ENCODE measurements at places on chromosomes 4 and X.

GRCh38 chr4:581181-581580, 5.1 kb upstream of the TMEM271 start:
- no peak for DNase-seq

DNA sequence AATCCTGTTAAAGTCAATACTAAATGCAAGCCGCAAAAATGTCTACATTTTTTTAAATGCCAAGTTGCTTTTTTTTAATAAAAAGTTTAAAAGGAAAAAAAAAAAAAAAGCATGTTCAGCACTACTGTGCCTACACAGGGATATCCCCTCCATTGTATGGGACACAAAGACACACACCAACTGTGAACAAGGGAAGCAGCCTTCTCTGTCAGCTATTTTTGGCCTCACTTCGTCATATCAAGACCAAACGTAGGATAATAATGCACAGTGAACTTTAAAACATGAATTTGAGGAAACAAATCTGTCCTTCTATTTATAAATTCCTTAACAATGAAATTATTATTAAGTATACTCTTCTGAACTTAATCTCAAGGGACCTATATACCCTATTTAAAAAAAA, 4.4 kb downstream of the FBXW7 start:
- no peak for DNase-seq

DNA sequence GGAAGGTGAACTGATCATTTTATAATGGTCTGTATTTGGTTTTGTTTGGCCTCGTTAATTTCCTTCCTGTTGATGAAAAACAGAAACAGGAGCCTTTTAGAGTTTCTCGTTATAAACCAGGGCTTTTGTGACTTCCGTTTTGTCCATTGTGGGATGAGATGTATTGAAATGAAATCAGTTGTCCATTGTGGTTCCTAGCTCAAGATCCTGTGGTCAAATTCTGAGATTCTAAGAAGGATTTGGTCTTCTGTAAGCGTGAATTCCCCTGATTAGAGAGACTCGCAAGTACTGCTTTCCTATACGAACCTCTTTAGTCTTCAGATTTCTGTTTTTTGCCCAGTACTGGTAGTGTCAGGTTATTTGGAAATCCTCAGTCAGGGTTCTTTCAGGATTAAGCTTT, 101.7 kb downstream of the RAPGEF2 start:
- no peak for DNase-seq

GRCh38 chrX:39619182-39620009, 478.4 kb downstream of the BCOR start:
- no peak for DNase-seq

GRCh38 chr4:121273191-121273590, 107.6 kb downstream of the QRFPR start:
- DNase-seq: no peak

DNA sequence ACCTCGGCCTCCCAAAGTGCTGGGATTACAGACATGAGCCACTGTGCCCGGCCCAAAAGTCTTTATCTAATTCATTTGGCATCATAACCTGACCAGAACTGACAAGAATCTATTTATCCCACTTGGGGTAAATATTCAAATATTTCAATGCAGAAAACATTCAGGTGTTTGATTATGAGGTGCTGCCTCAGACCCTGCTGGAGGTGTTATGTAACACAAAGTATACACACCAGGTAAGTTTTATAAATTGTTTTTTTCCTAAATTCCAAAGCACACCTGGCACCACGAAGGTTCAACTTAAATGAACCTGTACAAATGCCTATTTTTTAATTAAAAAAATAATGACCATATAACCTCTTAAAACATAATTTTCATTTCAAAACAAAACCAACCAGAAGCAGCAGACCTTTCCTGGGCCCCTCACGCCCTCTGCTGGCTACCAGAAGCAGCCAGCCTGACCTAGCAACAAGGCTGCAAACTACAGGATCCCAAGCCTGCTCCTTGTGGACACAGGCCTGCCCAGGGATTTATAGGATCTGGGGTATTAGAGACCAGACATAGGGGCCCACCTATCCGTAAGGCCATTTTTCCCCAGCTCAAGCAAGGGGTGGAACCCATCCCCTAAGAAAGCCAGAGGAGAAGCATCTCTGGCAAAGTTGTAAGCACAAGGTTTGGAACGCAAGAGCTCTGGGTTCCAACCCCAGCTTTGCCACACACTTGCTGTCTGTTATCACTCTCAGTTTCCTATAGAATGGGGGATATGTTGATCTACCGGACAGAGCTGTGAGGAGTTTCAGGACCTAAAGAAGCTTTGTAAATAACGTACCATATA, 11.7 kb downstream of the OTUD5 start:
- no peak for DNase-seq

DNA sequence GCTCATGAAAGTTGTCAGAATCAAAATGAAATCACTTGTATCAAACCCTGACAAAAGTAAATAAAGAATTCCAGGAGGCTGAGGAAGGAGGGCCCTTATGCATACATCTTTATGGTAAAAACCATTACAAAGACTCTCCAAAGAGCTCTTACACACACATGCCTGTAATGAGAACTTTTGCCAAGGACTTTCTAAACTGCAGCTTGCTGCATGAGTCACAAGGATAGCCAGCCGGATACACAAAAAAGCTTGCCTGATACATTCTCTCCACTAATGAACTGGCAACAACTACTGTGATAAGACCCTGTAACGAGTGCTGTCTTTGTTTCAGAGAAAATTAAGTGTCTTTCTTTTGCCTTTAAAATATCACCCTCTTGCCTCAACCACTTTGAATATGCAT, 618.1 kb downstream of the PPP4R3C start:
- no peak for DNase-seq

All from activated CD8-positive, alpha-beta memory T cell treated with anti-CD3 and anti-CD28 coated beads for 1 hour (primary cell).